CD4-positive, alpha-beta T cell treated with Interleukin-17A for 1 hour (primary cell): ENCODE measurements at places on chromosomes 11 and 22.

DNA sequence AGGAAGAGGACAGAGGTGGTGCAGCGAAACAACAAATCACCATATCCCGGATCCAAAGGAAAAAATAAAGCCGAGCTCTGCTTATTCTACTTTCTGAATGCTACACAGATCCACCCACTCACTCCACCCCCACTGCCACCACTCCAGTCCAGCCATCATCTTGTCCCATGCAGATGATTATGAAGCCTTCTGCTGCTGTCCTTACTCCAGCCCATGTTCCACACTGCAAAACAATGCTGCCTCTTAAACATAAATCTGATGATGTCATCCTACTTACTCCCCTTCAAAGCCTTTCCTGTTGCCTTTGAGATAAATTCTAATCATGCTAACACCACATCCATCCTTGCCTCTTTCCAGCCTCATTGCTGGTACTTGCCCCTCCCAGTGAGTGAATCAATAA, 6.5 kb upstream of the DRD2 start:
- DNase-seq: no peak

- no peak for DNase-seq
Observed at GRCh38 chr22:33335611-33336279, 277.6 kb upstream of the SYN3 start.

GRCh38 chr11:64371201-64371600, 12.2 kb downstream of the RPS6KA4 start:
- no peak for DNase-seq

DNA sequence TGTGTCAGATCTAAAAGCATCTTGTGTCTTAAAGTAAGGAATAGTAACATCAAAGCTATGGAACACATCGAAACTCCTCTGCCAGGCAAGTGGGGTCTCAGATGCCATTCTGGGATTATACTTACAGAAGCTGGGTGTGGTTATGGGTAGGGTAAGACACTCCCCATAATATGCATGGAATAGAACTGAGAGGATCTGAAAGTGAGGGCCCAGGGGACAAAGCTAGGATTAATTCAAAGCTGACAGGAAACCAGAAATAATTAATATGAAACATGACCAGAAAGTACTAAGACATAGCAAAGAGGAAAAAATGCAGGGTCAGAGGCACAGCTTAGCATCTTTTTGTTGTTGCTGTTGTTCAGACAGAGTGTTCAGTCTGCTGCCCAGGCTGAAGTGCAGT, 40.2 kb upstream of the EED start:
- DNase-seq: no peak
